ENCODE measurements at places on chromosomes 16 and 17. TPM values are rescaled to one million over a fixed set of nuclear protein-coding genes. Genes with fewer than 3 reads are reported as not detected.

The CORO1A gene
- polyA plus RNA-seq = 8.6 TPM

DNA sequence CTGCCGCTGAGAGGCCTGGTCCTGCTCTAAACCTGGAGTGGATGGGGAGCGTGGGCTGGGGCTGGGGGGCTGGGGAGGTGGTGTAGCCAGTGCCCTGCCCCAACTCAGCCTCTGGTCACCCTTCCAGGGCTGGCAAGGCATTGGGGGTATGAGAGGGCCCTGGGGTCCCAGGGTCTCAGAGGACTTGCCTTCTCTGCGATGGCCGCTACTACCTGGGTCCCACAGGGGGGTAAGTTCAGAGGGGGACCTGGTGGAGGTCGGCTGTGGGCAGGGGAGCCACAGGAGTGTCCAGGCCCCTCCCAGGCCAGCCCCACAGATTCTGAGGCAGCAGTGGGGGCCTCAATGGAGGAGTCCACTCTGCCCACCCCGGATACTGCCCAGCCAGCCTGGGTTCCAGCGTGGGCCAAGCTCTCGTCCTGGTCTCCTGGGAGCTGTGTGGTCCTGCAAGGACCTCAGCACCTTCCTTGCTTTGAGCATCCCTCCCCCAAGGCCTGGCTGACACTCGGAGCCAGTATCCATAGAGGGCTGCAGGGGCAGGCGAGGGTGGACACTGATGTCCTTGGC is 20.5 kb downstream of the JPH3 start:
- no peak for DNase-seq

The ORMDL3 gene
- polyA plus RNA-seq = 87.8 TPM

- DNase-seq = no peak
Measured at GRCh38 chr17:17940441-17940911, 31.7 kb downstream of the TOM1L2 start.

GRCh38 chr17:74918906-74919305 is 4.1 kb downstream of the USH1G start:
- DNase-seq = no peak

- DNase-seq = no peak
Measured at GRCh38 chr17:6523330-6523729, 33.0 kb downstream of the PITPNM3 start.

DNA sequence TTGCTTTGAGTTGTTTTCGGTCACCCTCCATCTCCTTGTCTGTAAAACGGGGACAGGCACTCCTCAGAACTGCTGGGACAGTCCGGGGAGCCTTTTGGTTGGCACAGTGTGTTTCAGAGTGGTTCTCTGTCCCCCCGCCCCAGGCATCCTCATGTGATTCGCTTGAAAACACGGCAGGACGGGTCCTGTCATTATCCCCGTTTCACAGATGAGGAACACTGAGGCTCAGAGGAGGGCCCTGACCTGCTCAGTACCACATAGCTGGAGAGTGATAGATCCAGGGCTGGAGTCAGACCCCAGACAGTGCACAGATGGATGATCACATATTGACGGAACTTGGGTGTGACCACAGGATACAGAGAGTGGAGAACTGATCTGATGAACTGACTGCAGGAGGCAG is 13.5 kb upstream of the ADGRG1 start:
- no peak for DNase-seq

GRCh38 chr17:40541060-40541872 is 24.0 kb downstream of the CCR7 start:
- no peak for DNase-seq

DNA sequence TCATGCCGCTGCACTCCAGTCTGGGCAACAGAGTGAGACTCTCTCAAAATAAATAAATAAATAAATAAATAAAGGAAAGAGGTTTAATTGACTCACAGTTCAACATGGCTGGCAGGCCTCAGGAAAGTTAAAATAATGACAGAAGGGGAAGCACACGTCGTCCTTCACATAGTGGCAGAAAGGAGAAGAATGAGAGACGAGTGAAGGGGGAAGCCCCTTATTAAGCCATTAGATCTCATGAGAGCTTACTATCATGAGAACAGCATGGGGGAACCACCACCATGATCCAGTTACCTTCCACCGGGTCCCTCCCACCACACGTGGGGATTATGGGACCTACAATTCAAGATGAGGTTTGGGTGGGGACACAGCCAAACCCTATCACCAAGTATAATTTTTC is 54.5 kb downstream of the PAFAH1B1 start:
- DNase-seq = no peak

DNA sequence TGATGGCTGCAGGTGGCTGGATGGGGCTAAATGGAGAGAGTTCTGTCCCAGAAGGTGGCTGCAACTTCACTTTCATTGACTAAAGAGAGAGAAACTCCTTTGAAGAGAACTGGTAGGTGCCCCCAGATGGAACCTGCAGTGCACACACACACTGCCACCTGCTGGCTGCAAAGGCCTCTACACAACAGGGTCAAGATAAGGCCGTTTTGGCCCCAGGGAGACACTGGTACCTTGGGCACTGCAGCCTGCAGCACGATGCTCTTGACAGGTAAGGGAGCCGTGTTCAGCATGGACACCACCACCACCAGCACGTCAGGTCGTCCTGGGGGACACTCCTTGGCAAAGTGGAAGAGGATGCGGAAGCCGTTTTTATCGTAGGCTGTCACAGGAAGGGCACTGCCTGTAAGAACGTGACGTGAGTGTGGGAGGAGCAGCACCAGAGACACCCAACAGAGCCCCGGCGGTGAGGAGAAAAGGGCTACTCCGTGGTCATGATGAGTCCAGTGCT is 22.7 kb downstream of the GGA3 start:
- DNase-seq = peak; percentile 24

GRCh38 chr17:55440391-55440790 is 18.8 kb upstream of the MMD start:
- DNase-seq = no peak

GRCh38 chr17:63519972-63520882 is 2.9 kb upstream of the KCNH6 start:
- DNase-seq = no peak

The IRX5 gene
- polyA plus RNA-seq = 6.0 TPM

The SULT1A4 gene
- polyA plus RNA-seq = 14.5 TPM

DNA sequence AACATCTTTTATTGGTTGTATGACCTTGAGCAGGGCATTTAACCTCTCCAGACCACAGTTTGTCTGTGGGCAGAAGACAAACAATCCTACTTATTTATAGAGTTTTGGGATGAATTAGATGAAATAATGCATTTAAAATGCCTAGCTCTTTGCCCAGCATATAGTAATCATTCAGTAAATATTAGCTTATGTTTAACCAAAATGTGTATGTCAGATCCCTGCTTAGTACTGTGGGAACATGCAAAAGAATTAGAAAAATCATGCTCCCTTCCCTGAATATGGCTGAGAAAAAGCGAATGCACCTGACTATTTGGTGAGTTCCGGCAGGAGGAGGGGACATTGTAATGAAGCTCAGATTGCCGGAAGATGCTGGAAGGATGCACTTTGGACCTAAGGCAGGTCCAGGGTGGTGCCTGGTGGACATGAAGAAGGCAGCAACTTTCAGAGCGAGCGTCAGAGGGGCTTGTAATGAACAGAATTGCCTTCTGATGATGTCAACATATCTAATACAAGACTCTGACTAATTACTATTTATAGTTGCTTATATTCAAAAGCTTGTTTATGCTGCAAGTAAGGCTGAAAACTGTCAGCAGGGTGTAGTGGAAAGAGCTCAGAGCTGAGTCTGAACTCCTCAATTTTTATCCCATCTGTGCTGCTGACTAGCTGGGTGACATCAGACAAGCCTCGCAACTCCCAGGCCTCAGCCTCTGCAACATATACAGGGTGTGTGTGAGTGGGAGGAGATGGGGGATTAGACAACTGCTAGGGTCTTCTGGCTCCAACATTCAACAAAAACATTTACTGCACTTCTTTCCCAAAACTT is 221.2 kb downstream of the PRKCA start:
- DNase-seq = no peak

DNA sequence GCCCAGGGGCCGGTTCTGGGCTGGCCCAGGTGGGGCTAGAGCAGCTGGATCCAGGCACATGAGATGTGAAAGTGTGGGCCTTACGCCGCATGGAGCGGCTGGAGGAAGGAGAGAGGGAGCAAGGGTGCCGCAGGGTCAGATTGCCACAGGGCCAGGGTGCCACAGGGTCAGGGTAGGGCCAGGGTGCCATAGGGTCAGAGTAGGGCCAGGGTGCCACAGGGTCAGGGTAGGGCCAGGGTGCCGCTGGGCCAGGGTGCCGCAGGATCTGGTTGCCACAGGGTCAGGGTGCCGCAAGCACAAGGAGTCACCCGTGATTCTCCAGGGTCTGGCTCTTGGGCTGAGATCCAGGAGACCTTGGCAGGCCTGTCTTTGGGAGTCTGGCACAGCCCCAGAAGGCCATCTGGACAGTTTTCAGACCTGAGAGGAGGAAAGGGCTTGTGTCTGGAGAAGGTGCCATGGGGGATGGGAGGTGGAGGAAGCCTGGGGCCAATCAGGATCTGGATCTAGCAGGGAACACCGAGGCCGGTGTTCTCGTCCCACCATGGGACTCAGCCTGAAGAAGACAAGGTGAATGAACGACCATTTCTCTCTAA is 13.1 kb upstream of the LASP1NB start:
- no peak for DNase-seq

The PRDM7 gene
- 0.76 TPM for polyA plus RNA-seq

The MYH3 gene
- polyA plus RNA-seq = 3.9 TPM
